ENCODE measurements at places on chromosomes 1 and 21.

DNA sequence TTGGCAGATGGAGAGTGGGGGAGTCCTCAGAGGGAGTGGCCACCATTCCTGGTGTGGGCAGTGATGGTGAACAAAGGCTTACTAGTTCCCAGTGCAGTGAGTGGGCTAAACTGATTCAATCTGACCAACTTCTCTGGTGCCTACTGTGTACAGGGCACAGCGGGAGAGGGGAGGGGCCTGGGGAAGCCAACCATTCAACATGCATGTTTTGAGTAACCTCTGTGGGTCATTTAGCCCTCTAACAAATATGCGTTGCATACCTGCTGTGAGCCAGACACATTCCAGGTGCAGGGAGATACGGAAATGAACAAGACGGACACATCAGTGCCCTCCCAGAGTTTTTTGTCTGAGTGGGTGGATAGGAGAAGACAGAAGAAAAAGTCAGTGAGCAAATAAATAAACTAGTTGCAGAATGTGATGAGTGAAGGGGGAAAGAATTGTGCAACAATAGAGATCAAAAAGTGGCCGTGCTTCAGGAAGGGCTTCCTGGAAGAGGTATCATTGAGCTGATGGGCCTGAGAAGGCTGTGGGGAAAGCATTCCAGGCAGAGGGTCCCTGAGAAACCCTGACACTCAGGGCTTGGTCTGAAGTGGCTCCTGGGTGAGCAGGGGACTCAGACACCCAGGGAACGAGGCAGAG lies 78.8 kb downstream of the EPHB2 start:
- no peak for DNase-seq

DNA sequence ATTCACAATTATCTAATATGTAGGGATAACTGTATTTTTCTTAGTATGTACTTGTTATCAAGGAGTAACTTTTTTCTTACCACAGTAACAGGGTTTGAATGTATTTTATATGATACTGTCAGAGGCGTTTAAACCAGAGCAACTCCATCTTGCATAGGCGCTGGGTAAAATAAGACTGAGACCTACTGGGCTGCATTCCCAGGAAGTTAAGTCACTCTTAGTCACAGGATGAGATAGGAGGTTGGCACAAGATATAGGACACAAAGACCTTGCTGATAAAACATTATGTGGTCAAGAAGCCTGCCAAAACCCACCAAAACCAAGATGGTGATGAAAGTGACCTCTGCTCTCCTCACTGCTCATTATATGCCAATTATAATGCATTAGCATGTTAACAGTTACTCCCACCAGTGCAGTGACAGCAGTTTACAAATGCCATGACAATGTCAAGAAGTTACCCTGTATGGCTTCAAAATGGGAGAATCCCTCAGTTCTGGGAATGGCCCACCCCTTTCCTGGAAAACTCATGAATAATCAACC lies 64.8 kb downstream of the RPE65 start:
- DNase-seq, result no peak

DNA sequence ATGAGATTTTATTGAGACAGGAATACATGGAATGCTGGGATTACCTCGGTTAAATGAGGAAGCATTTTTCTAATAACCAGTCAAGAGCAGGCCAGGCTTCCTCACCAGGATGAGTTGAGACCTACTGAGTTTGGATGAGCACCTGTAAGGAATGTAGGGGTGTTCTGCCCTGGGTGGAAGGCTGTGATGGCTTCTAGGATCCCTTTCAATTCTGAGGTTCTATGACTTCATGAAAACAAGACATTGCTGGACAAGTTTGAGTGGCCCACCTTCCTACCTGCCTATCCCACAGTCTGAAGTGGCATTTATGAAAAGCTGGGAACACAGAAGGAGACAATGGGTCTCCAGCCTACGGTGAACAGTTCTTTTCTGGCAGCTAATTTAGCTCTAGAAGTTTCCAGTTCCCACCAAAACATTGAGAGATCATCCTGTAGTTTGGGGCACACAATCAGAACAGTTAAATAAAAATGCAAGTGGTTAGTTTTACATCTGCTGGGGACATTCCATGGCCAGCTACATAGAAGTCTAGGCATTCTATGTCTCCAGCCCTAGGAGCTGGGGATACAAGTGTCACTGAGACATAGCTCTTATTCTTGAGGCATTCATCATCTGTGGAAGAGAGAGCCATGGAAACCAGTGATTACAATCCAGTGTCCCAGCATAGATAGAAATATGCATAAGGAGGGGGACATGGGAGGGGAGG lies 51.3 kb upstream of the TSPAN2 start:
- DNase-seq, result no peak

- no peak for DNase-seq
Observed at GRCh38 chr1:218392780-218393179, 47.6 kb downstream of the TGFB2 start.

DNA sequence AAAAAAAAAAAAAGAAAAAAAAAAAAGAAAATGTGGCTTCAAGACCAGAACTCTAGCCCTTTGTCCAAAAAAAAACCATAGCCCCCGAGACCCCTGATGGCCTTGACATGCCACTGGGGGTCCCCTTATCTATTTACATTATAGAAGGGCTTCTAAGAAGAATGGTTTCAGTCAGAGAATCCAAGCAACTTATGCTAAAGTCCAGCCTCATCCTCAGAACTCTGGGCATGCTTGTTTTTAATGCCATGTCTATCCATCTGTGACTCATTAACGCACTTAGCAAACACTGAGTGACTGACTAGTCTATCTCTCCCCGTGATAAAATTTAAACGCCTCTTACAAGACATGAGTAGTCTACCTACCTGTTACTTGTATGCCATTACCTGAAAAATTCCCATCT lies 29.3 kb downstream of the ERG start:
- no peak for DNase-seq

DNA sequence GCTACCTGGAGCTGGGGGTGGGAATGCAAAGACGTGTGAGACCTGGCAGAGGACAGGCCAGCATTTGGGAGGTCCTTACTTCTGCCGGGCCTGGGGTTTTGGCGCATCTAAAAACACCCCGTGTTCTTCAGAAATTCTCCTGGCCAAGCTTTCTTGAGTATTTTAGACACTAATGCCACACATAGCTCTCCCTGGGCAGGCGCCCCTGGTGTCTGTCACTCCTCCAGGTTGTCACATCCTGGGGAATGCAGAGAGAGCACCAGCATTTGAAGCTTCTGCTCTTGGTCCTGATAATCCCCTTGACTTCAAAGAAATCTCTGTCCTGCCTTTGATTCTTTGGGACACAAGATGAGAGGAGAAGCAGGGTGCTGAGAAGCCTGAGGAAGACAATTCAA lies 6.0 kb downstream of the CAPN9 start:
- DNase-seq, result no peak

DNA sequence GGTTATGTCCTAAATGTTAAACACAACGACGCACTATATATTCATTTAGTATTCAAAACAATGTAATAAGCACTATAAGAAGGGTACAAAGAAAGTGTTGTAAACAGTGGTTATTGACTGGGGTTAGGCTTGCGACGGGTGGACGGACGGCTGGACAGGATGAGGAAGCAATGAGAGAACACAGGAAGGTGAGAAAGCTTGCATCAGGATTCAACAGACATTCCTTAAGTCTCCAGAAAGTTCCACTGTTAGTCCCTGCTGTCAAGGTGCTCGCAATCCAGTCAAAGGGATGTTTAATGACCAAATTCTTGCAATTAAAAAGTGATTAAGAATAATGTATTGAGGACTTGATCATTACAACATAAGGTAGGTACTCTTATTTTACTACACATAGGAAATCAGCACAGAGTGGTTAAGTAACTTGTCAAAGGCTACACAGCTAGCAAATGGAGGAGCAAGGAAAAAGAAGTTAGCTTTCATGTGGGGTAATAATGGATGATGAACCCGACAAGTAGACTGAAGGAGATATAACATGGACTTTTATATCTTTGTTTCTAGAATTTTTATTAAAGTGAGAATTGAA lies 994 bp upstream of the ACBD6 start:
- DNase-seq, result no peak

All from activated CD4-positive, alpha-beta T cell treated with anti-CD3 and anti-CD28 coated beads for 24 hours (primary cell).